SK-N-SH (cell line): ENCODE measurements at places on chromosomes 12 and 14. TPM values are rescaled to one million over a fixed set of nuclear protein-coding genes. Genes with fewer than 3 reads are reported as not detected.

Gene PAH
- polyA plus RNA-seq: not detected in 2 replicates

- DNase-seq: peak; percentile 55
Measured at GRCh38 chr12:42987216-42987650, 397.7 kb upstream of the PRICKLE1 start.

- no peak for DNase-seq
Measured at GRCh38 chr12:15707516-15708199, 81.5 kb downstream of the EPS8 start.

DNA sequence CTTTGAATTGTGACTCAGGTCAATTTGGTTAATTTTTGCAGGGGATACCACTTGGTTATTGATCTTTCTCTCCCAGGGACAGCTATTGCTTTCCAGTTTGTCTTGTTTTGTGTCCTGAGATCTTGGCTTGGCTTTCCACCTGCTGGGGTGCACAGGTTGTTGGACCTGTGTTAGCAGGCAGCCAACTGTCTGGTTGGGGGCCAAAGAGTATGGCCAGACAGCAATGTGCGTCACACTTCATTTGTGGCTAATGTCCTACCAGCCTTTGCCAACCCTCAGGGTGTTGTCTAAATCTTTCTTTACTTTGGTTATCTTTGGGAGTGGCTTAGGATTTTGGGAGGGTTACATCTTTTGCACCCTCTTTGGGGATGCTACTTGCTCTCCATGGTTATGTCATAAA lies 494.9 kb upstream of the ATP2B1 start:
- DNase-seq: no peak

Gene SSTR1
- polyA plus RNA-seq: 0.08 TPM in 2 replicates

Gene SLCO1A2
- polyA plus RNA-seq: under 0.01 TPM in 1 of 2 replicates, not detected in the other

DNA sequence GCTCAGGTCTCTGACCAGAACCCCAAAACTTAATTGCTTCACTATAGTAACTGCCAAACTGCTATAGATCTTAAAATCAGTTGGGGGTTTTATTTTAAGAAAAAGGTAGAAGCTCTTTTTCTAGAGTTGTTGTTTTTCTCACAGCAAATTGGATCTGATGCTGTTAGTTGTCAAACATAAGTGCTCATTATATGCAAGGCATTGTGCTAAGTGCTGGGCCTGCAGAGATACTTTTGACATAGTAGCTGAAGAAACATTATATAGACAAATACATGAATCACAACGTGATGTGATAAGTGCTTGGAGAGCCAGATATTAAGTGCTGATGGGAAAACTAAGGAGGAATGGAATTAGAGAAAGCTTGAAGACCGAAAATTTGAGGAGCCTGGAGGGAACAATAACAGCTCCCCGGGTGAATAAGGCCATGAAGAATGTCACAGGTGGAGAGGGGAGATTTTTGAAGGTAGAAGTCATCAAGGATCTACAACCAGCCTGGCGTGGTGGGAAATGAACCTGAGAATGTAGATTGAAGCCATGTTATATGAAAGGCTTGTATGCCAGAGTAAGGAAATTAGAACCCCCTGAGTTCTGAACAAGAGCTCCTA lies 126.5 kb downstream of the DYRK2 start:
- no peak for DNase-seq

- no peak for DNase-seq
Measured at GRCh38 chr12:62957233-62957953, 22.4 kb upstream of the PPM1H start.

DNA sequence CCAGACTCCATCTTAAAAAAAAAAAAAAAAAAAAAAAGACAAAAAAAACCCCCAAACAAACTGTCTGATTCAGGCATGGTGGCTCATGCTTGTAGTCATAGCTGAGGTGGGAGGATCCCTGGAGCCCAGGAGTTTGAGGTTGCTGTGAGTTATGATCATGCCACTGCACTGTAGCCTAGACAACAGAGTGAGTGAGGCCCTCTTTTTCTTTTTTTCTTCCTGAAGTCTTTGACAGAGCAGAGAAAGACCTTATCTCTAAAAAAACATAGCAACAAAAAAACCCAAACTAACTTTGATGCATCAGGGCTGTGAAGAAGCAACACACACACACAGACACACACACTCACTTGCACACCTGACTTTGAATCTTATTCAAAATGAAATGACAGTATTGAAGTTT lies 7.7 kb upstream of the AMN1 start:
- DNase-seq: no peak
